NCI-H524 treated with DMSO at 0.1 percent for 48 hours (cell line): ENCODE measurements at places on chromosomes 5 and 9.

- DNase-seq, result no peak
Measured at GRCh38 chr5:98514215-98514614, 259.2 kb upstream of the RGMB start.

DNA sequence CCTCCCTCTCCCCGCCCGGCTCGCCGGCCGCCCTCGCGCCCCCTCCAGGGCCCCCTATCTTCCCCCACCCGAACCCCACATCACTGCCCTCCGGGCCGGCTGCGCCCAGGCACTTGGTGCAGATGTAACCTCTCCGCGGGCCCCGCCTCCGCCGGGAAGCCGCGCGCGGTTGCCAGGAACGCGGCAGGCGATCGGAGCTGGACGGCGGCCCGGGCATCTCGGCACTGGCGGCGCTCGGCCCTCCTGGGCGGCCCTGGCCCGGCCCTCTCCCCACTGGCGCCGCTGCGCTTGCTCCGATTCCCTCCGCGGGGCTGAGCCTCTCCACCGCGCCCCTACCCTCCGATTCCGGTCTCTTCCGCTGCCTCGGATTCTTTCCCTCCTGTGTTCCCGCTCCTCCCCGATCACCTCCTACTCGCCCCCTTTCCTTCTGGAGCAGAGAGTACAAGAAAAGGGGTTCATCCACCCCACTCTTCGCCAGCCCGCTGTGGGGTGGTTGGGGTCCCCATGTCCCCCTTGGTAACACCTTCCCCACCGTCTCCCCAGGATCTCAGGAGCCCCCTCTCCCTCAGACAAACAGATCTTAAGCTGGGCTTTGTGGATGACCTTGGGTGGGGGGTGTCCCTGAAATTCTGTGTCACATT is 70.6 kb downstream of the C9orf50 start:
- DNase-seq, result no peak

DNA sequence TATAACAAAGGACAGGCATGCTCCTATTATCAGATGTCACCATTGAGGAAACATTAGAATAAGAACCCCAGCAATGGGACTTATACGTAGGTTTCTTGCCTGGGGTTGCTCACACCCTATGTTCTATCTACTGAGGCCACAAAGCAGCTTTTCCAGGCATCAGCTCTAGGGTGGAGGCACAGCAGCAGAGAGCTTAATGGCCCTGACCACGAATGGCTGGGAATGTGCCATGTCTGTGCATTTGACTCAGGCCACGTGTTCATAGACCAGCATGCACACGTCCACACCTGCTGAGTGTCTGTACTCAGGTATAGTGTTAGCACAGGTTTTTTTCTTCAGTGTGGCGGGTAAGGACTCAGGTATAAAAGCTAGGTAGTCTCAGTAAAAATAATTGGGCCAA is 129.4 kb downstream of the AOPEP start:
- no peak for DNase-seq

DNA sequence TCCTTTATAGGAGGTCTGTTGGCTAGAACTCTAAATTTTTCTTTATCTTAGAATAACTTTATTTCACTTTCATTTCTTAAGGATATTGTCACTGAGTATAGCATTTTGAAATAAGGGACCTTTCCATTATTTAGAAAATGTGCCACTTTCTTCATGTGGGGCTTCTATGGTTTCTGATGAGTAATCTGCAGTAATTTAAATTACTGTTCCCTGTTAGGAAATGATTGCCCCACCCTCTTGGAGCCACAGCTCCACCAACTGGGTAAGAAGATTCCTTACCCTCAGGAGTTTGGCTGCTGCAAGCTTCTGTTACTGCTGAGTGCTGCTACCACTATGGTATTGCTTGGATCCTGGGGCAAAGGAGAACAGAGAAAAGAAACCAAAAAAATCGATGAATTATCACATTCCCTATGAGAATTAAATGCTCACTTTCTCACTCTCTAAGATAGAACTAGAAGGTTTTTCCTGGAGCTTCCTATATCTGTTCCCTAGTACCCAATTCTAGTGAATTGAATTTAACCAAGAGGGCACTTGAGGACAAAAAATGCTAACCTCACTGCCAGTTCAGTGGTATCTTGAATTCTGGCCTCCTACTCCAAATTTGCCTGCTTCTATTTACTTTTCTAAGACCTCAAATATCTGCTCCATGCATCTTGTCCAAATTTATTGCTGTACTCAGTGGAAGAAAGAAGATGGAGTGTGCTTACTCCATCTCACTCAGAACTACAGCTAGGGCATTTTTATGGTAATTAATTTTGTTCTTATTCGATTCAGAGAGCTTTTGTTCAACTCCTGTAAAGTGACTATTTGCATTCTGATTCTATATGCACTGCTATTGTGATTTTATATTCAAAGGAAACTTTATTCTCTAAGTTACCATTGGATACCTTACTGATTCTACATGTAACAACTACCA is 2111.3 kb downstream of the MAT2B start:
- DNase-seq, result no peak

GRCh38 chr9:136726631-136727191 is 14.3 kb downstream of the DIPK1B start:
- no peak for DNase-seq
